CD4-positive, CD25-positive, alpha-beta regulatory T cell (primary cell): ENCODE measurements at places on chromosomes 1 and 21. TPM values are rescaled to one million over a fixed set of nuclear protein-coding genes. Genes with fewer than 3 reads are reported as not detected.

- no peak for DNase-seq
These were observed 146.0 kb upstream of the JUN start for GRCh38 chr1:58929671-58930325.

DNA sequence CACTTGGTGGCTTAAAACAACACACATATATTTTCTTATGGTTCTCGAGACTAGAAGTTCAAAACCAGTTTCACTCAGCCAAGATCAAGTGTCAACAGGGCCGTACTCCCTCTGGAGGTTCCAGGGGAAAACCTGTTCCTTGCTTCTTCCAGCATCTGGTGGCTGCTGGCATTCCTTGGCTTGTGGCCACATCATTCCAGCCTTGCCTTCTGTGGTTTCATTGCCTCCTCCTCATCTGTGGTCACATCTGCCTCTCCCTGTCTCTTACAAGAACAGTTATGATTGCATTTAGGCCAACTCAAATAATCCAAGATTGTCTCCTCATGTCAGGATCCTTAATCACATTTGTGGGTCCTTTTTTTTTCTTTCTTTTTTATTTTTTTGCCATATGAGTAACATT lies 240.7 kb upstream of the HOOK1 start:
- DNase-seq, result no peak

DNA sequence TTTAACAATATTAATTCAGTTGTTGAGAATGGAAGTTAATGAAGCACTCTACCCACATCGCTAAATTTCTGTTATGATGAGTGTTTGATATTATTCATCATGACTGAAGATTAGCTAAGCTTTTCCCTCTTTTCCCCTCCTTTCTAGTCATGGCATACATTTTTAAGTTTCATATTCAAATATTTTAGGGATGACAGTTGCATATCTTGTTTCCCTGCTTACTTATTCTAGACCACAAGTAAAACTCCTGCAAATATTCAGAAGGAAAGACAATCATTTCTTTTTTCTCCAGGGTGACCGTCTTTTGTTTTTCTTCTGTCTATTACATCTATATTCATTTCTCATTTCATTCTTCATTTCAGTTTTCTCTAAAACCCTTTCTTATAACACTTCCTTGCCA lies 906.0 kb downstream of the ADGRL2 start:
- no peak for DNase-seq

Gene PLA2G2F
- total RNA-seq, result not detected

- DNase-seq, result no peak
These were observed 72.8 kb downstream of the ETS2 start for GRCh38 chr21:38878379-38879179.

Gene OR2L2
- total RNA-seq, result 0.35 TPM

Gene AMY2A
- total RNA-seq, result not detected

DNA sequence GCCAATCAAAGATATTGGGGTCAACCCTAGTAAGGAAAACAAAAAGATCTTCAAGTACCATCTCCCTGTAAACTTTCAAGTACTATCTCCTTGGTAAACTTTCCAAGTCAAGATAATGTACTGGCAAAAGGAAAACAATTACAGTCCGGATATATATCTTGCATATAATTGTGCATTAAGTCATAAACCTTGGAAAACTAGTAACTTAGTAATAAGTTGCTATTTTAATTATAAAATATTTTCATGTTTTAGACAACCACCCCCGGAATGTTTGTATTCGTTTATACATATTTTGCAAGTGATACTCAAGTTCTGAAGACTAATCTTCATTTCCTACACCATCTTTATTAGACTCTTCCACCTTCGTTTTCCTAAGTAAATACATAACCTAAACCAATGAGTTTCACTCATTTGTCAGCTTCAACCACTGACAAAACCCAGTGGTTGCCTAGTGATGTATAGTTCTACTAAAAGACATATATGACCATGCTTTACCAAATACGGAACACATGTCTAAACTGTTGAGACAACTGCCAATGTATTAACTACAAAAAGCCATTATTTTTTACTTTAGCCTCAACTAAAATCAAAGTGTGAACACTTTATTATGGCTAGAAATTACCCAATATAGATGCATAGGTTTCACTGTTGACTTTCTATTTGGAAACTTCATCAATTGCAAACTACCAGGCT lies 1.7 kb downstream of the AKT3 start:
- DNase-seq, result no peak

DNA sequence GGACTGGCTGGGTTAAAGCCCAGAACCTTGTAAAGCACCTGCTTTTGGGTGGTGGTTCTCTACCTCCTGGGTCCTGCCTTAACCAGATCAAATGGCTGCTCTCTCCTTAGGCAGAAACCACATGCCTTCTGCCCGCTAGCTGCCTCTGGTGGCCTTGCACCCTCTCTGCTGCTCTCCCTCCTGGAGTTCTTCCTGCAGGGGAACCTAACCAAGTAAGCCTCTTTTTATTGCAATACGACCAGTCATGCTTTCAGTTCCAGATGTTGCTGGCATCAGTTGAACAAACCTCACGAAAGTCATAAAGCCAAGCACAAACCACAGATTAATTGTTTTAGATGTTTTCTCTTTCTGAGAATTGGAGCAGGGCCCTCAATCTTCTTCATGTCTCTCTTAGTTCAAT lies 118.9 kb downstream of the GDAP2 start:
- no peak for DNase-seq

GRCh38 chr1:206770531-206771337 lies at the start of gene IL19:
TSS of gene IL19 (plus strand) at chr1:206770773. CDS start at chr1:206836663, 65,890 bp downstream.
- DNase-seq, result no peak

DNA sequence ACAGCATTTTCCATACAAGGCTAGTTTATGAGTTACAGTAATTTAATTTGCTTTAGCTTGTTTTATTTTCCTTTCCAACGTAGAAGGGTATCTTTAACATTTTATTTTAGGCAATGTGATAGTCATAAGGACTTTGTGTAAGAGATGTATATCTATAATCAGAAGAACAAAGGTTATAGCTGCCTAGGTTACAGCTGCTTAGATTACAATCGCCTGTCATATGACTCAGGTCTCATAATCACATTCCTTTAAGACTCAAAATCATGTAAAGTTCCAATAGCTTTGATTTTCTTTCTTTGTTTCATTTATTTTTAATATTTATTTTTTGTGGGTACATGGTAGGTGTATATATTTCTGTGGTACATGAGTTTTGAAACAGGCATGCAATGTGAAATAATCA lies 37.8 kb upstream of the COP1 start:
- DNase-seq, result no peak

Gene SPRR1A
- total RNA-seq, result not detected

Gene PGLYRP4
- total RNA-seq, result 0.20 TPM

GRCh38 chr1:75901371-75901770 lies 30.8 kb downstream of the ASB17 start:
- DNase-seq, result no peak

DNA sequence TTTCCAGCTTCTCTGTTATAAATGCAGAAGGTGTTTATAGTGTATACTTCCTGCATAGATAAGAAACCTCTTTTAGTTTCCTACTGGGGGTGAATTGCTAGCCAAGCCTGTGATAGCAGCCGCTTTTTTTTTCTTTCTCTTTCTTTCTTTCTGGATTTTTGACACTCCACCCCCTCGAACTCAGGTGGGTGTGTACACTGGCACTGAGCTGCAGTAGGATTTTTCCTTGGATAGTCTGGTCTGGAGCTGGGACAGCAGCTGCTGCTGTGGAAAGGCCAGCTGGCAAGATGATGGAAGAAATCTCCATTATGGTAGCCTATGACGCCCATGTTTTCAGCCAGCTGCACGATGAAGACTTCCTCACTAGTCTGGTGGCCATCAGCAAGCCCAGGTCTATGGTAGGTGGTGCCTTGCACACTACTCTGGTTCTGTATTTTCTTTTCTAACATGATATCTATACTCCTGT lies 122.5 kb upstream of the CACYBP start:
- no peak for DNase-seq

Gene C1orf185
- total RNA-seq, result not detected

GRCh38 chr1:190452272-190452848 lies 25.3 kb downstream of the BRINP3 start:
- DNase-seq, result no peak

GRCh38 chr1:182330303-182330702 lies 61.3 kb downstream of the GLUL start:
- no peak for DNase-seq
